Type B pancreatic cell (in vitro differentiated cells): ENCODE measurements at places on chromosomes 7 and 10. TPM values are rescaled to one million over a fixed set of nuclear protein-coding genes. Genes with fewer than 3 reads are reported as not detected.

FAM237B gene
- total RNA-seq = not detected in 2 replicates

SPDYE6 gene
- not detected in 2 replicates for total RNA-seq

H2BK1 gene
- total RNA-seq = not detected in 2 replicates

TMEM270 gene
- total RNA-seq = 0.57 TPM in 1 of 2 replicates, not detected in the other

OR6V1 gene
- total RNA-seq = not detected in 2 replicates

ICA1 gene
- 9.8 and 14.9 TPM in 2 replicates for total RNA-seq

ERVW-1 gene
- total RNA-seq = 0.12 and 1.2 TPM in 2 replicates

GRCh38 chr10:84415539-84416244, 87.3 kb downstream of the CCSER2 start:
- no peak overlapping the region for H3K27ac ChIP-seq
- peaks cover 54% of the 10 kb centered on the region for H3K36me3 ChIP-seq
- no peak for DNase-seq
- H3K27me3 ChIP-seq = no peaks in the 10 kb centered on the region
- peaks cover 6% of the 10 kb centered on the region for H3K4me1 ChIP-seq
- H3K4me3 ChIP-seq = no peak overlapping the region

DNA sequence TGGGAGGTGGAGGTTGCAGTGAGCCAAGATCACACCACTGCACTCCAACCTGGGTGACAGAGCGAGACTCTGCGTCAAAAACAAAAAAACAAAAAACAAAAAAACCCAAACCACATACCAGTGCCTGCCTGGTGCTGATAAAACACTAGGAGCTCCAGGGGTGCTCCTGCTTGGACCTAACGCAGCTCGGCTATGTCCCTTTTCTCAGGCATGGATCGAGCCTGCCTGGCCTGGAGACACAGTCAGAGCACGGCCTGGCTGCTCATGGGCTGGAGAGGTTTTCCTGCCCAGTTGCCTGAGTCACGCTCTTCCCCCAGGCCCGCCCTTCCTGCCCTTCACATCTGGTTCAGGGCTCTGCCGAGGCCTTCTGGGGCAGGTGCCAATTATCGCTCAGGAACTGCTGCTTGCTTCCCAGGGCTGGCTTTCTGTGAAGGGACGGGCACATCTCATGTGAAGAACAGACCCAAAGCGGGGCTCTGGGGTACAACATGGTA, 12.6 kb upstream of the NPFFR1 start:
- DNase-seq = no peak
- H3K4me3 ChIP-seq = no peak overlapping the region
- no peaks in the 10 kb centered on the region for H3K36me3 ChIP-seq
- no peaks in the 10 kb centered on the region for H3K27me3 ChIP-seq

- H3K4me3 ChIP-seq = no peak overlapping the region
- DNase-seq = peak; percentile 55
- H3K4me1 ChIP-seq = no peaks in the 10 kb centered on the region
- peaks cover 4% of the 10 kb centered on the region for H3K36me3 ChIP-seq
These were observed 10.5 kb upstream of the SCART1 start for GRCh38 chr10:133442967-133443924.

- DNase-seq = no peak
- H3K27ac ChIP-seq = no peak overlapping the region
- peaks cover 27% of the 10 kb centered on the region for H3K27me3 ChIP-seq
These were observed 180.8 kb downstream of the ADARB2 start for GRCh38 chr10:1556496-1556895.

- H3K4me1 ChIP-seq = peaks cover 25% of the 10 kb centered on the region
- H3K36me3 ChIP-seq = no peaks in the 10 kb centered on the region
- no peaks in the 10 kb centered on the region for H3K27me3 ChIP-seq
These were observed 25.0 kb upstream of the FZD1 start for GRCh38 chr7:91239171-91239604.

DNA sequence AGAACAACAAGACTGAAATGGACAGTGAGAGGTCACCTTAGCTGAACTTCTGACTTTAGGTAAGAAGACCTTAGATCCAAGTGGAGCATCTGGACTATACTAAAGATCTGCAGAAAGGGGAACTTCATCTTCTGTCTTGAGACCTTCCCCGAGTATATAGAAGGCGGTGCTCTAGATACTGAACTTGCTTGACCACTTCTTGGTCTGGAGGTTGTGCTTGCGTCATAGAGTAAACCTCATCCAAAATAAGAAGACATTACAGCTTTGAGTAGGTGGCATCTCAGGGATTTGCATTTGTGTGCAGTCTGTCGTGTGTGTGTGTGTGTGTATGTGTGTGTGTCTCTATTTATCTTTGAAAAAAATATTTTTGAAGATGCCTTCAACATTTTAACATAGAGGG, 157.5 kb downstream of the CHN2 start:
- H3K4me3 ChIP-seq = no peak overlapping the region
- H3K27me3 ChIP-seq = peaks cover 2% of the 10 kb centered on the region
- no peak overlapping the region for H3K27ac ChIP-seq

- DNase-seq = no peak
- no peak overlapping the region for H3K4me3 ChIP-seq
- no peaks in the 10 kb centered on the region for H3K4me1 ChIP-seq
- H3K27ac ChIP-seq = no peak overlapping the region
These were observed 580.1 kb upstream of the AUTS2 start for GRCh38 chr7:69018200-69018599.

DNA sequence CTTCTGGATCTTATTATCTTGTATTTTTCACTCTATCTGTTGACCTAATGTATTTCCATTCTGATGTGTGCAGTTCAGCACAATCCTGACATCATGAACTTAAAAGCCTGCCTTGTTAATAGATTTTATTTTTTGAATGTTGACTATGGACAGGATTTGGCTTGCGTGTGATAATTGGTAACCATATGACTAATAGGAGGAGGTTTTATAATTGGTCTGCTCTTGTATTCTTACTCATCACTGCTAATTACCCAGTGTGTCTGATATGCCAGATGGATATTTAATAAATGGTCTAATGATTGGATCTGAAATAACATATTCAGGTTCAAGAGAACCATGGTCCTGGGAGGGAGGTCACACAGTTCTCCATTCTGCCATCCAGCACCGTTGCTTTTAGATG, 45.9 kb downstream of the MTURN start:
- no peak overlapping the region for H3K4me3 ChIP-seq
- no peaks in the 10 kb centered on the region for H3K4me1 ChIP-seq
- H3K27me3 ChIP-seq = no peaks in the 10 kb centered on the region
- DNase-seq = no peak
- H3K27ac ChIP-seq = no peak overlapping the region
- no peaks in the 10 kb centered on the region for H3K36me3 ChIP-seq

GRCh38 chr10:84177541-84178141, 4.0 kb downstream of the GPR15LG start:
- H3K36me3 ChIP-seq = no peaks in the 10 kb centered on the region
- no peaks in the 10 kb centered on the region for H3K4me1 ChIP-seq
- H3K27ac ChIP-seq = no peak overlapping the region
- no peak for DNase-seq

DNA sequence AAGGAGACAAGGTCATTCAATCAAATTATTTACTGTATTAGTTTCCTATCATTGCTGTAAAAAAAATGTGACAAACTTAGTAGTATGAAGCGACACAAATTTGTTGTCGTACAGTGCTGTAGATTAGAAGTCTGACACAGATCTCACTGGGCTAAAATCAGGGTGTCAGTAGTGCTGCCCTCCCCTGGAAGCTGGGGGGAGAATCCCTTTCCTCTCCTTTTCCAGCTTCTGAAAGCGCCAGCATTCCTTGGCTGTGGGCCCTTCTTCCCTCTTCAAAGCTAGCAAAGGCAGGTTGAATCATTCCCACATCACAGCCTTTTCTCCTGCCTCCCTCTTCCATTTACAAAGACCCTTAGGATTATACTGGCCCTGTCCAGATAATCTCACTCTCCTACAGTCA, 28.0 kb downstream of the VPS41 start:
- peaks cover 20% of the 10 kb centered on the region for H3K36me3 ChIP-seq
- no peak overlapping the region for H3K27ac ChIP-seq
- H3K4me1 ChIP-seq = no peaks in the 10 kb centered on the region
- DNase-seq = no peak
- no peak overlapping the region for H3K4me3 ChIP-seq

DNA sequence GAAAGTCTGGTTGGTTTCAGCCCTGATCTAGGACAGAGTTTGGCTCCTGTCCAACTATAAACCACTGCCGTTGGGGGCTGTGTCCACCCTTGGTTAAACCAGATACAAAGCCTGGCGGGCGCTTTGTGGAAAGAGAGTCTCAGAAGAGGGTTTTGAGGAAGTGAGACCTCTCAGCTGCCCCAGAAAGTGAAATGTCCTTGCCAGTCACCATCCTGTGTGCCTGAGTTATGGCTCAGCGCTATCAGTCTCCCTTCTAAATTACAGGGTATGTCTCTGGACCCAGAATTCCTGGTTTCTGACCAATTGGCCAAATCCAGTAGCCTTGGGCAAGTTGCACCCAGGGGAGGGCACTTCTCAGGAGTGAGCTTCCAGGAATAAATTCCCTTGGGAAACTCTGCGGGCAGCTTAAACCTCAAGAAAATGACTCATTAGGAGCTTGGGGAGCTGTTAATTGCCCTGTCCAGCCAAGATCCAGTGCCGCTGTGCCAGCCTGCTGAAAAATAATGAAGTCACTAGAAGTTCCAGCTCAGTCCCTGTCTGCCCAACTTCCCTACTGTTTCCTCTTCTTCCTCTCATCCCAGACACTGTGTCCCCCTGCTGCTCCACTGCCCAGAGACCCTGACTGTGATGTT, 66.7 kb upstream of the PDZD8 start:
- no peaks in the 10 kb centered on the region for H3K36me3 ChIP-seq
- H3K4me3 ChIP-seq = no peak overlapping the region

- no peaks in the 10 kb centered on the region for H3K27me3 ChIP-seq
- no peak for DNase-seq
- H3K4me1 ChIP-seq = peaks cover 23% of the 10 kb centered on the region
These were observed 1.3 kb downstream of the SAR1A start for GRCh38 chr10:70169011-70169410.

- H3K4me1 ChIP-seq = peaks cover 4% of the 10 kb centered on the region
- no peak overlapping the region for H3K27ac ChIP-seq
- no peak overlapping the region for H3K4me3 ChIP-seq
- no peaks in the 10 kb centered on the region for H3K36me3 ChIP-seq
- DNase-seq = no peak
These were observed 187.9 kb downstream of the ZNF365 start for GRCh38 chr10:62562101-62562500.

GRCh38 chr10:125105706-125106255, 54.6 kb downstream of the CTBP2 start:
- no peaks in the 10 kb centered on the region for H3K27me3 ChIP-seq
- H3K27ac ChIP-seq = peak overlapping the region; percentile 28
- peaks cover 56% of the 10 kb centered on the region for H3K36me3 ChIP-seq
- H3K4me3 ChIP-seq = no peak overlapping the region
- DNase-seq = no peak

DNA sequence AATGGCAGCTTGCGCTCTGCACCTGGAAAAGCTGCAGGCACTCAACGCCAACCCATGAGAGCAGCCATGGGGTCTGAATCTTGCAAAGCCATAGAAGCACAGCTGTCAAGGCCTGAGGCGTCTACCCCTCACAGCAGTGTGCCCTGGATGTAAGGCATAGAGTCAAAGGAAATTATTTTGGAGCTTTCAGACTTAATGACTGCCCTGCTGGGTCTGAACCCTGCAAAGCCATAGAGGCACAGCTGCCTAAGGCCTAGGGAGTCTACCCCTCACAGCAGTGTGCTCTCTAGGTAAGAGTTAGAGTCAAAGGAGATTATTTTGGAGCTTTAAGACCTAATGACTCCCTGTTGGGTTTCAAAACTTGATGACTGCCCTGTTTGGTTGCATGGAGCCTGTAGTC, 706.9 kb upstream of the VSTM2A start:
- no peaks in the 10 kb centered on the region for H3K36me3 ChIP-seq
- no peaks in the 10 kb centered on the region for H3K27me3 ChIP-seq
- H3K27ac ChIP-seq = no peak overlapping the region
- H3K4me1 ChIP-seq = no peaks in the 10 kb centered on the region
- H3K4me3 ChIP-seq = no peak overlapping the region
